Endodermal cell (in vitro differentiated cells): ENCODE measurements at places on chromosomes 7 and 10.

- DNase-seq, result peak; percentile 28
- H3K27ac ChIP-seq, result no peak overlapping the region
- peaks cover 71% of the 10 kb centered on the region for H3K36me3 ChIP-seq
Measured at GRCh38 chr10:113097036-113097435, 147.0 kb downstream of the TCF7L2 start.

- H3K36me3 ChIP-seq, result no peaks in the 10 kb centered on the region
- no peaks in the 10 kb centered on the region for H3K27me3 ChIP-seq
- H3K4me3 ChIP-seq, result no peak overlapping the region
- no peak overlapping the region for H3K27ac ChIP-seq
- peak; percentile 28 for DNase-seq
Measured at GRCh38 chr10:46232084-46232483, 54.7 kb upstream of the ANTXRL start.

- H3K4me1 ChIP-seq, result no peaks in the 10 kb centered on the region
- no peak for DNase-seq
- H3K27ac ChIP-seq, result no peak overlapping the region
- no peaks in the 10 kb centered on the region for H3K36me3 ChIP-seq
Measured at GRCh38 chr10:34748767-34749166, 66.3 kb downstream of the PARD3 start.

GRCh38 chr7:129739427-129739826 is 127.9 kb downstream of the NRF1 start:
- no peaks in the 10 kb centered on the region for H3K4me1 ChIP-seq
- peaks cover 50% of the 10 kb centered on the region for H3K36me3 ChIP-seq
- H3K27ac ChIP-seq, result no peak overlapping the region

DNA sequence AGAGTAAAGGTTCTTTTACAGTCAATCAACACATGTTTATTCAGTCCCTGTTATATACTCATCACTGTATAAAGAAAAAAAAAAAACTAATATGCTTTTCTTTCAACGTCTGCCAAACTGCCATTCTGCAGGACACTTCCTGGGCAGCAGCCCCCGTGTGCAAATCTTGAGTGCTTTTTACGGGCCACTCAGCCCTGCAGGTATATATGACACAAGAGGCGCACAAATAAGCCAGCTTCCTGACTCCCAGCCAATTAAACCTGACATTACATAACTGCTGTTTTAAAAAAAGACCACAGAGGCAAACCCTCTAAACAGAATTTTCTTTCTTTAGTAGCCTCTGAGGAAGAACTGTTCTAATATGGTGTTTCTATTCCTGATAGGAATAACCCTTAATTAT is 263.0 kb upstream of the NEBL start:
- no peaks in the 10 kb centered on the region for H3K4me1 ChIP-seq
- H3K4me3 ChIP-seq, result no peak overlapping the region
- H3K27ac ChIP-seq, result no peak overlapping the region
- DNase-seq, result no peak

DNA sequence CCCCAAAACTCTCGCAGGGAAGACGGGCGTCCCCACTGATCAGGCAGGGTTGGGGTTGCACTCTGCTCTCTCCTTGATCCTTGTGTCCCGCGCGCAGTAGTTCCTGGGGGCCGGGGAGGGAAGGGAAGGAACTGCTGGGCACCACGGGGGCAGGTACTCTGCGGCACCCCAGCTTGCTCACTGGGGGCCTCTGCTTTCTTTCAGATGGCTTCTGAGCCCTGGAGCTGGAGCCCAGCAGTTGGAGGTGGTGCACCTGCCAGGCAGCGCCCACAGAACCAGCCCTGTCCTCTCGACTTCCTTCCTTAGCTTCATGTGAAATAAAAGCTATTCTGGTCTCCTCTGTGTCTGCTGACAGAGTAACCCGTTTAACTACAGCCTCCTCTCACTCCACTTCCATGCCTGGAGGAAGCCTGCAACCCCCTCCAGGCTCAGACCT is 12.2 kb downstream of the PLAC9 start:
- no peak overlapping the region for H3K27ac ChIP-seq
- DNase-seq, result no peak
- H3K4me3 ChIP-seq, result no peak overlapping the region
- H3K36me3 ChIP-seq, result peaks cover 13% of the 10 kb centered on the region
- H3K4me1 ChIP-seq, result no peaks in the 10 kb centered on the region
- no peaks in the 10 kb centered on the region for H3K27me3 ChIP-seq

DNA sequence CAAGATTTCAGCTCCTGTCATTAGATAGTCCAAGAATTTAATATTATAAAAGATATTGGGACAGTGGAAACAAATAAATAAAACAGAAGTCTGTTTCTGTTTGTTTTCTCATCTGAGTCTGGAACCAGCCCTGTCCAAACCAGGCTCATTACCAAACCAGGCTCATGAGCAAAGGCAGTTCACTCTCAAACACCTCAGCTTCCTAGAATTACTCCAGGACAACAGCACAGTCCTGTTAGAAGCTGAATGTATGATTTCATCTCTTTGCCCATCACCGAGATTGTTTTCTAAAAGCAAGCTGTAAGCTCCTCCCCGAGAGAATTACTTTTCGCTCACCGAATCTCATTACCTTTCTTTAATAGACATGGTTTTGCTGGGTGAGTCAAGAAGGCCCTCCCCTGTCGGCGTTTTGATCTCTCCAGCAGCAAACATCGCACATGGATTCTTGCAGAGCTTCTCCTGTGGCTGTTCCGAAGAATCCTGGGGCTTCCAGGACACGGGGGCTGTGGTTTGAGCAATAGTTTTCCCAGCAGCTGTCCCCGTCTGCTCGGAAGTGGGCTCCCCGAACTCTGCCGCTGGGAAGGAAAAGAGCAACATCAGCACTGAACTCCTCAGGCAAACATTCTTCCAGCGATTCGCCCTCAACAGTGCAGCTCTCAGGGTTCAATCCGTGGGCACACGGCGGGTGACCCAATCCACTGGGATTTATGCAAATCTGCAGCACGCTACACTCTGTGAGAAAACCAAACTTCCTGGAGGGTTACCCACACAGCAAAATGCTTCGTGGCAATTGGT is 112.5 kb downstream of the SVIL start:
- H3K4me1 ChIP-seq, result no peaks in the 10 kb centered on the region
- no peaks in the 10 kb centered on the region for H3K27me3 ChIP-seq
- H3K36me3 ChIP-seq, result peaks cover 65% of the 10 kb centered on the region
- peak overlapping the region; percentile 16 for H3K27ac ChIP-seq

- DNase-seq, result no peak
- no peaks in the 10 kb centered on the region for H3K36me3 ChIP-seq
- H3K27ac ChIP-seq, result no peak overlapping the region
- H3K27me3 ChIP-seq, result no peaks in the 10 kb centered on the region
- H3K4me1 ChIP-seq, result no peaks in the 10 kb centered on the region
- no peak overlapping the region for H3K4me3 ChIP-seq
Measured at GRCh38 chr10:29840516-29841276, 205.9 kb upstream of the SVIL start.

GRCh38 chr10:69957241-69957885 is 95.3 kb upstream of the MACROH2A2 start:
- peak; percentile 30 for DNase-seq
- no peak overlapping the region for H3K27ac ChIP-seq
- H3K27me3 ChIP-seq, result no peaks in the 10 kb centered on the region
